ENCODE measurements at places on chromosomes 1 and 21.

DNA sequence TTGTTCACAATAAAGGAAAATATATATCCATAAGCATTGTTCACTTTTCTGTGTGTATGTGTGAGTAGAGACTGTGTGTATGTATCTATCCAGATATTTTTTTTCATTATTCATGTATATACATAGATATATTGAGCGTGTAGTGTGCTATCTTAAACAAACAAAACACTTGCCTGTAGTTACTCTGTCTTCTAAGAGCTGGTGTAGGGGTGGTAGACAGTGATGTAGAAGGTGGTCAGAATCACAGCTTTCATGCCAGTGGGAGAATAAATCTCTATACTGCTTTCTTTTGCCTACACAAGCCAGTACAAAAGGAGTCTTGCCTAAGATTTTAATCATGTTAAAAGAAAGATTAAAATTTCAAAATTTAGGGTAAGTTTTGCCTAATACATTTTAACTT is 122.0 kb downstream of the UCHL5 start:
- DNase-seq = no peak

DNA sequence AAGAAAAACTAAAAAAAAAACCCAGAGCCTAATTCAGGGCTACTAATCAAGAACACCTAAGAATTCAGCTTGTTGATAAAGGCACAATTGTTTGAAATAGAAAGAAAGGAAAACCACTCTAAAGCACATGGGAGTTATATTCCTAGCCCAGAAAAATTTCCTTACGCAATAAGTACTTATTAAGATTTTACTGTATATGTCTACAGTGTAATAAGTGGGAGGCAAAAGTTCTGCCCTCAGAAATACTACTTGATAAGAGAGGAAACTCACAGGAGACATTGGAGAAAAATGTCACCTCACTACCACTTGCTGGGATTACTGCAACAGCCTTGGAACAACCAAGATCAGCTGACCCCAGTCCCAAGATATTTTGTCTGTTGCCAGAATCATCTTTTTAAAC is 66.1 kb downstream of the IARS2 start:
- no peak for DNase-seq

GRCh38 chr1:56334047-56334446 is 245.3 kb downstream of the PLPP3 start:
- DNase-seq = no peak

DNA sequence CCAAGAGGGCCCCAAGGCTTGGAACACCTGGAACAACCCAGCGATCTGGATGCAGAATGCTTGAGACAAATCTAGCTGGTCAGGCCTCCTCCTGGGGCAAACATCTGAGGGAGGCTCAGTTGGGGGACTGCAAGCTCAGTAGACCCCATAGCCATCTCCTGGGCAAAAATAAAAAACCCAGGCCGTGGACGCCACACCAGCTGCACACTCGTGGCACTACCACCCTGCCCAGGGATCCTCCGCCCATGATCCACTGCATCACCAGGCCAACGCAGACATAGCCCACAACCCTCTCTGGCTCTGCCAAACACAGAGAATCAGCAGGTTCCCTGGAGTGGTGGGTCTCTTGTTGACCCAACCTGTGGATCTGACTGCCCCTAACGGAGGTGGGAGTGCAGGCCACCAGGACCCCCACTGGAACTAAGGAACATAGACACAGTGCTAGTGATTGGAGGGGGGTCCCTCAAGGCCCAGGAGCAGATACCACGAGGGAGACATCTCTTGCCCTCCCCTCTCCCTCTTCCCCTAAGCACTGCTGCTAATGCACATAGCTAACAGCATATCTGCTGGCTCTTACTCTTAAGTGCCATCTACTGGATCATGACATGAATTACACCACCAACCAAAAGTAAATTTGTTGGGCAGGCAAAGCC is 147.2 kb downstream of the CHD1L start:
- DNase-seq = peak; percentile 39

DNA sequence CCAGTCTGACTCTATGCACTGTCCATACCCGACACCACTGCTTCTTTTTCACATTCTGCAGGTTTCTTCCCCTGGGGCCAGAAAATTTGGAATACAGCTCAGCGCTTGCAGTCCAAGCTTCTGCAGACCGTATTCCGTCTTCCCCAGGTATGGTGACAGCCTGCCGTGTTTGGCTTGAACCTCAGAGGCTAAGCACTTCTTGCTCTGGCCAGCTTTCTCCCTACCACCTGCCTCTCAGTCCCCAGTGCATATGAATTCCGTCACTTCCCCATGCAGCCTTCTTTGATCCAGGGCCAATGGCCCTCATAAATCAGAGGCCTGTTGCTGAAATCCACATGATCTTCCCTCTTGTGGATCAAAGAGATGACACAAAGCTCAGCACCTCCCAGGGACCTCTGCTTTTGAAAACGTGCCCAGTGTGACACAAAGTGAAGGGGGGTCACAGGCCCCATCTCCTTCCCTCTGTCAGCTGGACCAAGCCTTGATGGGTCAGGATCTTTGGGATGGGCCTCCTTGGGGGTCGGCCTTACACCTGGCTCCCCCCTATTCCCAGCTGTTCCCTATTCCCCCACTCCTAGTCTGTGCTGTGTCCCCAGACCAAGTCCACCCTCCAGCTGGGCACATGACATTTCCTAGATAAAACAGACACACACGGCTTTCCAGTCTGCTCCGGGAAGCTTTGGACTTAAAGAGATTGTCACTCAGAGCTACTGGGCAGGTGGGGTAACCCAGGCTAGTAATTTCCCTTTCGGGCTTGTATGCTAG is 66.6 kb downstream of the HMGB4 start:
- no peak for DNase-seq

GRCh38 chr1:175322109-175322508 is 129.5 kb upstream of the KIAA0040 start:
- DNase-seq = no peak

DNA sequence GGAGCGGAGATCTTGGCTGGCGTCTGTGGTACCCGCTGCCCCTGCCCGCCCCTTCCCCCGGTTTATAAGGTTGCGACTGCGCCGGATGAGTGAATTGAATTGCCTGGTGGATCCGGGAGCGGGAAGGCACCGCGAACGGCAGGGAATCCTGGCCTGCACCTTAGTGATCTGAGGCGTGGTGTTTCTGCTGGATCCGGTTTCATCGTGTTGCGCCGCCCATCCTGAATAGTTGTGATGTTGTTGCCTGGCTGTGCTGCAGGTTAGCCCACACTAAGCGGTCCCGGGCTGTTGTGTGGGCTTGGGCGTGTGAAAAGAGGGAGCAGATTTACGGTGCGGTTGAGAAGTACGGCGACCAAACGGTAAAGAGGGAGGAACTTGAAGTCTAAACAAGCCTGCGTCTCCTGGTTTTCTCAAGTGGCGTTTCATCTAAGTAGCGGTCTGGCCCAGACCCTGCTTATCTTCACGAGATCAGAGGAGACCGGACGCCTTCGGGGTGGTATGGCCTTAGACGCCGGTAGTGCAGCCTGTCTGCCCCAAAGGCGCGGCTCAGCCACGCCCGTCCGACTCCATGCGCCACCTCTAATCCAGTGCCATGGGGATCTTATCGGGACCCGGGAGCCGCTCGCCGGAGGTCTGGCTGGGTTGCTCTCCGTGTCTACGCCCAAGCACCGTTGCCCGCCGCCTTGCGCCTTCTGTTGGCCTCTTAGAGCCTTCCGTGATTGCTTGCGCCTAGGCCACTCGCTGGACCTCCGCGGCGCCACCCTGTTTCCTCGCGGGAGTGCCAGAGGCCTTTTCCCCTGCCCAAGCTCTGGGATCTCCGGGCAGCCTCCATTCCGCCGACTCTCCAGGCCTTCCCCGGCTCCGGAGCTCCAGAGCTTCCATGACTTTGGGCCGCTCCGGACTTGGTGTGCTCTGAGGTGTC is 87.5 kb upstream of the RHOU start:
- DNase-seq = peak; percentile 44

GRCh38 chr1:212683357-212683722 is 16.3 kb downstream of the BATF3 start:
- no peak for DNase-seq

DNA sequence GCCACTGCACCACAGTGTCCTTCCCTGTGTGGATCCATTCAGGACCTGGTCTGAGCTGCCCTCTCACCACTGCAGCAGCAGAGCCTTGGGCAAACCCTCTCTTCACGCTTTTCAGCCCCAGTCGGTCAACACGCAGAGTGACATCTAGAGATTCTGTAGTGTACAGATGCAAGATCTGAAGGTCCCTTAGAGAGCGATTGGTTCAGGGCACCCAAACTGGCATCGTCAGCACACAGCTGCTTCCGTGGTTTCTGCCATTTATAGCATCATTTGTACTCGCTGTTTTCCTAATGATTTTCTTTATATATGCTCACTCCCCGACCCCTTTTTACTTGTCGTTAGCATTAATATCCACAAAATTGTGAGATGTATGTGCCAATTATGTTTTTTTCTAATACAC is 1.5 kb upstream of the ASCL5 start:
- no peak for DNase-seq

DNA sequence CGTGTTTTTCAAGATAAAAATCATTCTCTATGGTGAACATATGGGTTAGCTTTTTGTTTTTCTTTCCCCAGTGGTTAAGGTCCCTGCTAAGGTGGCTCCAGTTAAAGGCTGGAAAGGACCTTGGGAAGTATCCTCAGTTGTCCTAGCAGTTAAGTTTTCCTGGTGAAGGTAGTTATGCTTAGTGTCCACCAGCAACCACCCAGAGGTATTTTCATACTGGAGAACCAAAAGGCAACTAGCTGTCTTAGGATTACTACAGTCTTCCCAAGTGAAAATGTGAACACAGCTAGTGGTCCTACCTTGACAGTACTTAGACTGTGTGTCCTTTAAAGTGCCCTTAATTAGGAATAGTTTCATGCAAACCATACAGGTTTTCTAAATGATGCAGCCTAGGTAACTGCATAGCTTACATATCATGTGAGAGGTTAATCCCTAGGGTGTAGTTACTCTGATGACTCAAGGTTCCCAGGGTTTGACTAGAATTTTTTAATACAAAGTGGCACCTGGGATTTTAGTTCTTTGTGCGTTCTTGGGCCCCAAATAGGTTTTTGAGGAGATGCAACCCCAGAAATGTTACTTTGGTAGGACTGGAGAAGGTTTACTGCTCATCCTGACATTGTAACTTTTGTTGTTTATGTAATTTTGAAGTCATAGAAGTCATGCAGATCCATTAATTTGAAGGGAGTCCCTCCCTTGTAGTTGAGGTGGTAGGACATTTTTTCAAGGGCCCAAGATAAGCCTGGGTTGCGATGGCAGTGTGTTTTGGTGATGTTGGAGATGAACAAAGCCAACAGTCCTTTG is 36.5 kb downstream of the YY1AP1 start:
- no peak for DNase-seq

GRCh38 chr1:89035080-89035479 is 12.4 kb upstream of the GBP3 start:
- DNase-seq = no peak

- DNase-seq = no peak
Observed at GRCh38 chr1:60898987-60899386, 183.4 kb upstream of the NFIA start.

DNA sequence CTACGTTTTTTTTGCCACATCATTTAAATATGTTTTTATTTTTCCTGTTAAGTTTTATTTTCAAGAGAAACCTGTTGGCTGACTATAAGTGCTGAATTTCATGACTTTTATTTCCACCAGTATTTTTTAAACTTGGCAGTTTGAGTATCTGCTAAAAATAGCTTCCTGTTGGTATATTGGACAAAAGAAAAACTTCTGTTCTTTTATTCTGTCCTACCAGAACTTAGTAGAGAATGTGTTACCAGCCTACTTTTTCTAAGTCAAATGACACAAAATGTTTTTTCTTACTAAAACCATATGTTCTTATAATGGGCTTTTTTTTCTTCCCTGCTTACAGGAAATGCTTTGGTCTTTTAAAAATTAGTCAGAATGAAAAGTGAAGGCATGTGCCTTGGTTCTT is 7.6 kb downstream of the DR1 start:
- DNase-seq = no peak

GRCh38 chr1:114339379-114339778 is 171.6 kb downstream of the TRIM33 start:
- no peak for DNase-seq

GRCh38 chr1:19764848-19765247 is 34.9 kb downstream of the TMCO4 start:
- no peak for DNase-seq

- DNase-seq = no peak
Observed at GRCh38 chr1:216908126-216908525, 184.9 kb upstream of the ESRRG start.

DNA sequence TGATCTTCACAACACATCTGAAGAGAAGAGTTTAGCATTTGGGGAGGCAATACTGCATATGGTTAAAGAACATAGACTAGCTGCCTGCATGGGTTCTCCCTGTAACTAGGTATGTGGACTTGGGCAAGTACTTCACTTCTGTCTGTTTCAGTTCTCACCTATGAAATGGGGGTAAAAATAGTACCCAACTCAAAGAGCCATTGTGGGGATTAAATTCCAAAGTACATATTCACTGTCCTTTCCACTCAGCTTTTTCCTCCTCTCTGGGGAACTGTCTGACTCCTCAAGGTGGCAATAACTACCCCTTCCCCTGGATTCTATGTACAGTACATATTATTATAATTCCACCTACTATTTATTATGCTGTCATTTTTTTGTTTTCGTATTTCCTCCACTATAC is 44.7 kb downstream of the USP24 start:
- no peak for DNase-seq

DNA sequence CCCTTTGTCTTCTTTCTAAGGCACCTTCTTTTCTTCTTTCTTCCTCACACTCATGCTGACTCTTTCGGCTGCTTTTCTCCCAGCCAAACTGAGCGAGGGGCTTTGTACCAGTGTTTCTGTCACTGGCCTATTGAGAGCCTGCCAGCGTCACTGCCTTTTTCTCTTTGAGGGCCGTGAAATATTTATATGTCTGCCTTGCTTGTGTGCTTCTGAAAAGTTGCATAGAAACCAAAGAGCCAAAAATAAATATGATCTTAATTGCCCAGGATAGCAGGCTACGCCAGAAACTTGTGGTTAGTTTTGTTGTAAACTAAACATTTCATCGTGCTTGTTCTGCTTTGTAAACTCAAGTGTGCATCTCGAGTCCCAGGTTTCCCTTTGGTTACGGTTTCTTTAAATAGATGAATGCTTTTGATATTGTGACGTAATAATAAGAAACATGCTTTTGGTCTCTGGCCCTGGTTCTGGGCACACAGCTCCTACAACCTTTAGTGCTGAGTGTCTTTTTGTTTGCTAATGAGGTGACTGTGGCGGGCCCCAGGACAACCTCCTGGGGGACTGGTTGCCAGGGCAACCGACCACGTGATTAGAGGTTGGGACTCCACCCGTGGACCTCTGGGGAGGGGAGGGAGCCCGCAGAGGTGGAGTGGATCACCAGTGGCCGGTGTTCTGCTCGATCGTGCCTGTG is 10.8 kb downstream of the SLC37A1 start:
- peak; percentile 85 for DNase-seq

Measured in NCI-H748 treated with DMSO at 0.1 percent for 48 hours (cell line).